ENCODE measurements at places on chromosomes 4 and X.

GRCh38 chrX:72247206-72247942 is 8.5 kb upstream of the ERCC6L start:
- no peak for DNase-seq

GRCh38 chr4:82708982-82709381 is 89.6 kb downstream of the SCD5 start:
- no peak for DNase-seq

- no peak for DNase-seq
Measured at GRCh38 chr4:149345424-149345823, 470.2 kb downstream of the IQCM start.

DNA sequence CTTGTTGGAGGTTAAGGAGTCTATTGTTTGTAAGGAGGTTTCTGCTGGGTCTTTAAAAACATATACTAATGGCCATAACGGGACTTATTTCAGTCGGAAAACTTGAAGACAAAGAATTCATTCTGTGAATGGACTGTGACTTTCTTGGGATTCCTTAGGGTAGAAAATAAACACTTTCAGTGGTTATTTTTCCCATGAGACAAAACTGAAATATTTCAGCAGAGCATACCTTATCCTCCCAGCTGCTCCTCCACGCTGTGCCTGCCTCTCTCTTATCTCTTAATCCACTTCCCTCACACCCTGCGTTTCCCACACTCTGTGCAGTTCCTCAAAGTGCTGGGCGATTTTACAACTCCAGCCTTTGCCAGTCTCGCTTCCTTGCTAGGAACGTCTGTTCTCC is 47.1 kb upstream of the SORBS2 start:
- DNase-seq: no peak

DNA sequence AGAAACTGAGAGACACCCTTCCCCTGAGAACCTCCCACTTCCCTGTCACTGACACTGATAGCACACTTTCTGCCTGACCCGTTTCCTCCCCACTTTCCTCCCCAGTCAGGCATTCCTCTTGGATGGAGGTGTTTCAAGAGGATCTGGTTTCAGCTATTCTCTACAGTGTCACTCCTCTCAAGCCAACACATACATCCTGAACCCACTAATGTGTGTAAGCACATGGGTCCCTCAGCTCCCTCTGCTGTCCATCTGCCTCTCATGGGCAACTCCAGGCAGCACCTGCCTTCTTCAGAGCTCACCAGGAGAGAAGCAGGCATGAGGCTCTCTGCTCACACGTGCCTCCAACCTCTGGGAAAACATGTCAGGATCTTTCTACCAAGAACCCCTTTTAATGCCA is 207.6 kb downstream of the NAF1 start:
- no peak for DNase-seq

- no peak for DNase-seq
Measured at GRCh38 chr4:167890226-167890625, 202.1 kb upstream of the ANXA10 start.

DNA sequence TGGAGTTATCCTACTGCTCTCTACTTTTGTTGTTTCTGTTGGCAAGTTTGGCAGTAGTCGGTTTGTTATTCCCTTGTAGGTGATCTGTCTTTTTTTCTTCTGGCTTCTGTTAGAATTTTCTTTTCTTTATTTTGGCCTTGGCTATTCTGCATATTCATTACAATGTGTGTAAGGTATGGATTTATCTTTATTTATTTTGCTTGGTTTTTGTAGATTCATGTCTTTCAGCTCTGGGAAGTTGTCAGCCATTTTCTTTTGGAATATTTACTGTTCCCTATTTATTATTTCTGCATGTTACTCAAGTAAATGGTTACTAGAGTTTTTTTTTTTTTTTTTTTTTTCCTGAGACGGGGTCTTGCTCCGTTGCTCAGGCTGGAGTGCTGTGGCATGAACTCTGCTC is 12.6 kb downstream of the ADD1 start:
- no peak for DNase-seq

DNA sequence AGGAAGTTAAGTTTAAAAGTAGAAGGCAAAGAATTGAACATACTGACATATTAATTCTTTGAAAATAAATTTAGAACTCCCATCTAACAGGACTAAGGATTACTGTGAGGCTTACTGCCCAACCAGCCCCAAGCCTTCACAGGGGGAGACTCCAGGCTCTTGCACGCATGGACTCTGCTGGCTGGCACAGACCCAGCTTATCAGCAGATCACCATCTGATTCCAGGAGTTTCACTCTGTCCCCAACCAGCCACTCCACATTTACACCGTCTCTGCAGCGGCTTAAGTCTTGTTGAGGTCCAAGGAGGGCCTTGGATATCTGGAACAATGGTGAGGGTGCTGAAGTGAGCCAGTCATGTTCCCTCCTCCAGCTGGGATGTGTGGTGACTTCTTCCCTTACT is 16.4 kb upstream of the OTUD4 start:
- DNase-seq: no peak

DNA sequence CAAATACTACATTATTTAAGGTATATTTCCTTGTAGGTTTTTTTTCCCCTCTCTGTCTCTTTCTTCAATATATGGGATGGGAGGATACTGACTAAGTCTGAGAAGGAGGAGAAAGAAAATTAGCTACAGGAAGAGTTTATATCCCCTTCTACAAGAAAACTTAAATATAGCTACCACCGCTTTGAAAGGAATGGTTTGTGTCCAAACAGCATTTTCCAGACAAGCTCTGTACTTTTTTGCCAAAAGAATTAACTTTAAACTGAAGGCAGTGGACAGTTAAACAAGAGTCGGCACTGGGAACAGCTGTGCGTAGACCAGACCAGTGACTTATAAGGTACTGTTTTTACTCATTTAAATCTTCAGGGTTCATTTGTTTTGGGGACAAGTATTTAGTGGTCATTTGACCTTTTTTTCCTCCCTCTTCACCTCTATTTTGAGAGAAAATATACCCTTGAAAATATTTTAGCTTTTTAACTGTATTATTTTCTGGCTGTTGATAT is 303.7 kb downstream of the ARHGAP24 start:
- DNase-seq: no peak

GRCh38 chr4:7767526-7767925 is 172.1 kb downstream of the AFAP1 start:
- DNase-seq: no peak

GRCh38 chr4:151266497-151266896 is 10.5 kb upstream of the PRSS48 start:
- no peak for DNase-seq

- no peak for DNase-seq
Measured at GRCh38 chrX:71301195-71301924, at the start of gene ITGB1BP2. TSS of gene ITGB1BP2 (plus strand) at chrX:71301750. CDS start at chrX:71301807, 57 bp downstream.

- DNase-seq: no peak
Measured at GRCh38 chr4:184406958-184407391, 67.4 kb downstream of the IRF2 start.

DNA sequence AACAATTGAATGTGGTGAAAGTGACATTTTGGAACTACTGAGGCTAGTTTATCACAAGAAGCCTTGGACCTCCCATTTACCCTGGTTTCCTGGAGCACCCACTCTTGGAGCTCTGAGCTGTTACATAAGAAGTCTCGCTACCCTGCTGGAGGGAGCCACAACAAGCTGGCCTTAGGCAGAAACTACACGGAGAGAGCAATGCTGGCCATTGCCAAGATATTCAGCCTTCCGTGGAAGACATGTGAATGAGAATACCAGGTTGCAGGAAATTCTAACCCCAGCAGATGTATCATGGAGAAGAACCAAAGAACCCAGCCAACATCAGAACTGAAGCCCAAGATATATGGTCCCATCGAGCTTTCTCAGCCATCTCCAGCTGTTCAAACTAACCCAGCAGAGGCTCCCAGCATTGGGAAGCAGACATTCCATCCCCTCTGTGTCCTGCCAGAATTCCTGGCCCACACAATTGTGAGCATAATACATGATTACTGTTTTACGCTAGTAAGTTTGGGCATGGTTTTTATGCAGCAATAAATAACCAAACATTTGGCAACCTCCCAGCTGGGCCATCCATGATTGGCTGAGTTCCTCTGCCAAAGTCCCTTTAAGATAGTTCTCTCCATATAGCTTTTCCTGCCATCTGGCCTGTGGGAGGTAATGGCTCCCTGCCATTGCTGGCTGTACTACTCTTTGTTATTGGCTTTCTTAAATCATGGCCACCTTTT is 17.9 kb upstream of the PDE5A start:
- DNase-seq: no peak

GRCh38 chrX:154784149-154784995 is 20.9 kb downstream of the MPP1 start:
- no peak for DNase-seq

- no peak for DNase-seq
Measured at GRCh38 chr4:20423420-20423819, 171.7 kb downstream of the SLIT2 start.

- no peak for DNase-seq
Measured at GRCh38 chrX:112851161-112851779, 10.6 kb upstream of the AMOT start.

DNA sequence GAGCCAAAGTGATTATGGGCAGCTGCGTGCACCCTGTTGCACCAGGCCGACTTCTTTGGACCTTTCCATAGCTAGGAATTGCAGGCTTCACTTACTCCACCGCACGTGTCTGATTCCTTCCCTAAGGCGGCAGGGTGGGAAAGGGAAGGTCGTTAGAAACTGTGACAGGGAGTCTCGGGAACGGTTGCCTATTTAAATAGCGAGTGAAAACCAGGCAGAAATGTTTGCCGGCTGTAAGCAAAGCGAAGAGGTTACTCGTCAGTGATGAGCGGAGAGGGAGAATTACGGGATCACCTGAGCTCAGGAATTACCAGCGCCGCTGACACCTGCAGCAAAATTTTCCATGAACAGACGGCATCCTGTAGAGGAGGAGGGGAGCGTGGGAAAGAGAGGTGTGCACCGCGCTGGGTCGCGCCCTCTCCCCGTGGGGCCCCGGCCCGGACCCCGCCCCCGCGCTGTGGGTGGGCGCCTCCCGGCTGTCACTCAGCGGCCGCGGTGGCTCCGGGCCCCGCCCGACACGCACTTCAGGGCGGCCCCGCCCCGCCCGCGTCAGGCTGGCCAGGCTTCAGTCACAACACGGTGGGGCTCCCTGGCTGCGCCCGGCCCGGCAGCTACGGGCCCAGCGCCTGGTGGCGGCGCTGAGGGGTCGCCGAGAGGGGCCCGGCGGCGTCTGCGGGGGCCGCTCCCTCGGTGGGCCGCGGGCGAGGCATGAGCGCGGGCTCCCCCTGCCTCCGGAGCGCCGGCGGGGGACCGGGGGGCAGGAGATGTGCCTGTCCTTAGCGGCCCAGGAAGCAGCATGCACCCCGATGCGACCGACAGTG is at the start of gene SNX25:
Gene SNX25 (plus strand): TSS at position 568 of the 821 bp plus-strand sequence. CDS start 229 bp downstream, at position 797.
- DNase-seq: peak; percentile 69

- DNase-seq: no peak
Measured at GRCh38 chr4:3826247-3827172, 60.3 kb downstream of the ADRA2C start.

- DNase-seq: no peak
Measured at GRCh38 chr4:1767061-1767769, 25.9 kb upstream of the FGFR3 start.

DNA sequence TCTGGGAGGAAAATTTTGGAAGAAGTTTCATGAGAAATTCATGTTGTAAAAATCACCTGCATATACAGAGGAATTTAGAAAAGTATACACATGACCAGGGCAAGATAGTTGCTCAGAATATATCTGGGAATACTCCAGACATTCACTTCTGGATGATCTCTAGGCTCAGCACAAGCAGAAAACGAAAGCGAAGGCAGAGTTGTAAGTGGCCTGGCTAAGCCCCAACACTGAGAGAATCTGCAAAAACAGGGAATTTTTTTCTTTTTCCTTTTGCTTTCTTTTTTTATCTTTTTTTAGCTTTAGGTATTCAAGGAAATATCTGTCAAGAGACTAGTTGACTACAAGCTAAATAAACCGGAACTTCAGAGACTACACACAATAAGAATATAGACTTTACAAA is 207.2 kb downstream of the FGF13 start:
- DNase-seq: no peak

GRCh38 chr4:100816436-100817045 is 298.7 kb upstream of the EMCN start:
- DNase-seq: no peak

DNA sequence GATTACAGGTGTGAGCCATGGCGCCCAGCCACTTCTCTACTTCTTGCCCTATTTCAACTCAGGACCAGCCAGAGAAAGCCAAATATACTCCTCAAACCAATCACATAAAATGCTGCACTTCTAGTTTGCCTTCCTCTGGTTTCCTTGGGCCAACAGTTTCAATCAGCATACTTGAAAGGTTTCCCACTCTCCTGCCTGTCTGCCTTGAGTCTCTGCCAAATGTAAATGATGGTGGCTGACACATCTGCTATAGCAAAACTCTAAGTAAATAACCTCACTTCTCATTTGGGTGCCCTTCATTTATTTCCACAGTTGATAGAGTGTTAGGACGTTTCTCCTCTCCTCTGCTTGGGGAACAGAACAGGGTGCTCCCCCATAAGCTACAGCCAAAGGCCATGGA is 36.4 kb upstream of the PPA2 start:
- no peak for DNase-seq

- DNase-seq: no peak
Measured at GRCh38 chrX:119521246-119521645, 44.0 kb downstream of the STEEP1 start.

GRCh38 chr4:75771607-75772006 is 47.2 kb downstream of the USO1 start:
- DNase-seq: no peak

- no peak for DNase-seq
Measured at GRCh38 chr4:78166622-78167021, 109.5 kb downstream of the FRAS1 start.

DNA sequence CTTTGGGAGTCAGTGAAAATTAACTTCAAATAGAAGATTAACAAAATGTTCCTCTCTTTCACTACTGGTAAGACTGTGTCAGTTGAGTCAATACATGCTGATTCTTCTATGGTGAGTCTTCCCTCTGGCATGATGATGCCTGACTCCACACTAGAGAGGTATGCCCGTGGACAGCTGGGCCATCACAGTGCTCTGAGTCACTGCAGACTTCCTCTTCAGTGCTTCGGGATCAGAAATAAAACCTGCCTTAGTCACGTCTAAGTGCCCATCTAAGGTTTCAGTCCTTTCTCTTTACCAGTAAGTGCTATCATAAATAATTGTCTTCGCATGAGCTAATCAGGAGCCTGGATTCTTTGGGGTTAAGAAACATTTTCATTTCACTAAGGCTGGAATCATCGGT is 1.6 kb upstream of the ASB5 start:
- DNase-seq: no peak

DNA sequence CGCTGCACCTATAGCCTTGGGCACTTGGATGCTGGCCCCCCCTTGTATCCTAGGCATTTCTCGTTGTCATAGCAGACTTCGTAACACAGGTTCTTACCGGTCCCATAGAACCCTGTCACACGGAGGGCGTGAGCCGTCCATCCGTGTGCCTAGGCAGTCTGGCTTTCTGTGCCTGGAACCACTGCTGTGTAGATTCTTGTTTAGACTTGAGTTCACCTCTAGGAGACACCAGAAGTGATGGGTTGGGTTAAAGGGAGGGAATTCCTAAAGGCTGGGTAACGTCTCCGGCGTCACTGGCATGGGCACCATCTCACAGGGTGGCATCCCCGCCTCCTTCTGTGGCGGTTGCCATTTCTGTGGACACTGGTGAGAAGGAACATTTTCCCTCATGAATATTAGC is 13.5 kb upstream of the NKX1-1 start:
- no peak for DNase-seq

- DNase-seq: no peak
Measured at GRCh38 chrX:93875621-93876282, 201.7 kb downstream of the FAM133A start.

- DNase-seq: no peak
Measured at GRCh38 chr4:128166982-128167381, 105.9 kb downstream of the LARP1B start.

- no peak for DNase-seq
Measured at GRCh38 chr4:150647008-150647407, 65.1 kb downstream of the MAB21L2 start.
